ENCODE measurements at places on chromosomes 2 and 18.

DNA sequence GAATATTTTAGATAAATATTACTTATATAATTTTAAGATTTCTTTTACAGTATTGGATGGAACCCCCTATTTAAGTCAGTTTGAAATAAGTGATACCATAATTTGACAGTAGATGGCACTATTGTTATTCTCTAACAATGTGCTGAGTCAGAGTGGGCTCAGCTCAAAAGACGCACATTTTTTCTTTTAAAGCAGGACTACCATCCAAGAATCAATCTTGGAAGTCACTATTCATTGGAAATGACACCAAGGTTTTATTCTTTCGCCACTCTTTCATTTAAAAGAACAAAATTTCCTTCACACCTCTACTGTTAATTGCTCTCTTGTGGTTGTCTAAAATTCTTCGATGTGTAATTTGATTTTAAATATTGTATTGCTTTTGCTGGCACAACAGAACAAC, 32.6 kb upstream of the SPAG16 start:
- no peak for DNase-seq

DNA sequence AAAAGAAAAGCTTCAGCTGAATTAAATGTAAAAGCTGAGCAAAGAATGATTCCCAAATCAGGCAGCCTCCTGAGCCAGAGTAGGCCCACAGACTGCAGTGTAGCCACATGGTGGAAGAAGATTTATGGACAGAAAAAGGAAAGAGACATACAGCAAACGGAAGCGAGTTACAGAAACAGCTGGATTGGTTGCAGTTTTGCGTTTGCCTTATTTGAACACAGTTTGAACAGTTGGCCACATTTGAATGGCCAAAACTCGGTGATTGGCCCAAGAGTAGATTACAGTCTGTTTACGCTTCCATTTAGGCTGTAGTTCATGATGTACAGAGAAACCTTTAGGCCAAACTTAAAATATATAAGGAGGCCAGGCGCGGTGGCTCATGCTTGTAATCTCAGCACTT, 35.1 kb downstream of the SH2D6 start:
- DNase-seq = no peak

DNA sequence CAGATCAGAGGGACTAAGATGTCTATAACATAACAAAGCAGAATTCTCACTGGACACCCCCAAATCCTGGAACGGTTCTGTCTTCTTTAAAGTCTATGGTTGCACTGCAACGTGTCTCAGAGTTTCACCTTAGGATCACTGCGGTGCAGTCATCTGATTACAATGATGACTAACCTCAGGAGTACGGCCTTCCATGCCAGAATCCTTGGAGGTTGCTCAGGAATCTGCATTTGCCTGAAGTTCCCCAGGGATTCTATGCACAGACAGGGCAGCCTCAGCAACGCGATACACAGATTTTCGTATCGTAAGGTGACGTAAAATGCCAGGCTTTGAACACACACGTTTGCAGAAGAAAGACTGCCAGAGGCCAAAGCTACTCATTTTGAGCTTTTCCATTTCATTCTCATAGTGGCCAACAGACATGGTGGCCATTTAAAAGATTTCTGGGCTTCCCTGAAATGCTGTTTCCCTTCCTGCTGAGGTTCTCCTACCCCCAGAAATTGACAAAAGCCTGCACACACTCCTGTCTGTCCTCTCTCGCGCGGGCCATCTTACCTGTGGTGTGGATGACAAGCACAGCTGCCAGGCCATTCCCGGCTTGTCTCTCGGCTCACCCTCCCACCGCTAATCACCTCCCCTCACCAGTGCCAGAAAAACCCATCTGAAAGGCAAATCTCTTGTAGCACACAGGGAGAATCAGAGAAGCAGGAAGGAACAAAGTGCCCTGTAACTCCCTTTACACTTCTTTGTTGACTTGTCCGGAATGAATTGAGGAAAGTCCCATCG, 148.8 kb downstream of the ACKR3 start:
- DNase-seq = no peak

DNA sequence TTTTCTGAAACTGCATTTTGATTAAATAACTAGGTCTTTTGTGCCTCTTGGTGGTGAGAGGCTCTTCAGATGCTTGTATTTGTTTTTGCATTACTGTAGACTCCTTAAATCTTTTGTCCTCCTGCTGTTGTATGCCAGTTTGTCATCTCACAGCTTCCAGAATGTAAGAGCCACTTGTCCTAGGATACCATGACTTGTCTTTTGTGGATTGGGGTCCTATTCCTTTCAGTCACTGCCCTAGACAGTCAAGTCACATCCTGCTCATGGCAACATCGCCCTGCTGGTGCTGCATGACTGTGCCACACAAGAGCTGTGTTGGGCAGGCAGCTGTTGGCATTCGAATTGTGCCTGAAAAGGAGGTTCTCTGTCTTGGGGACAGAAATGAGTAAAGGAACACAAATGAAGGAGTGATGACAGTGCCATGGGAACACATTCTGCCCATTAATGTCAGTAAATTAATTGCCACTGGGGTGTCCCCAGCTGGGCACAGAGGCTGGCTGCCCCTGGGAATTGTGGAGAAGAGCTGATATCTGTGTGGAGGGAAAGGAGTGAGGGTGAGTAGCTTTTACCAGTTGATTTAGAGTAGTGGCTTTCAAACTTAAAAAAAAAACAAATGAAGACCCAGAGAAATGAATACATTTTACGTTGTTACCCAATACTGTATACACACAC, 140.3 kb downstream of the ARL6IP6 start:
- DNase-seq = no peak

DNA sequence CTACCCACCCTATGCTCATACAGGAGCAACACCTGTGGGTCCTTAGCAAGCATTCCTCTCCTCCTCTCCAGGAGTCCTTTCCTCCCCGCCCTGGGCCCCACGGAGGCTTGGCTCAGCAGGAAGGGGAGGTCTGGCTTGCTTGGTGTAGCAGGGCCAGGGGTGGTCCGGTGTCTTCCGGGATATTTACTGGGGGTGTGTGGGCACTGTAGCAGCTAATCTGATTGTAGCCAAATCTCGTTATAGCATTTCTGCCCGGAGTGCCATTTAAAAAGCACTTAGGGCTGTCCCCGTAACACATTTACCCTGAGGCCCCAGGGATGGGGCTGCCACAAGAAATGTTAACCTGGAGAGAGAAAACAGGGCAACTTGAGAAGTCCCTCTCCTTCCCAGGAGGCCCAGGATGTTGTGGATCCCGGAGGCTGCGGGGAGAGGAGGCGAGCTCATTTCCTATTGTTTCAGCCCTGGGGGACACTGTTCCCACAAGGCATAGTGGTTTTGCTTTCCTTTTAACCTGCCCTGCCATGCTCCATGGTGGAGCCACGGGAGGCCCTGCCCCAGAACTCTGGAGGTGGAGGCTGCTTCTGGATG, 134.5 kb downstream of the CLIP4 start:
- DNase-seq = no peak

DNA sequence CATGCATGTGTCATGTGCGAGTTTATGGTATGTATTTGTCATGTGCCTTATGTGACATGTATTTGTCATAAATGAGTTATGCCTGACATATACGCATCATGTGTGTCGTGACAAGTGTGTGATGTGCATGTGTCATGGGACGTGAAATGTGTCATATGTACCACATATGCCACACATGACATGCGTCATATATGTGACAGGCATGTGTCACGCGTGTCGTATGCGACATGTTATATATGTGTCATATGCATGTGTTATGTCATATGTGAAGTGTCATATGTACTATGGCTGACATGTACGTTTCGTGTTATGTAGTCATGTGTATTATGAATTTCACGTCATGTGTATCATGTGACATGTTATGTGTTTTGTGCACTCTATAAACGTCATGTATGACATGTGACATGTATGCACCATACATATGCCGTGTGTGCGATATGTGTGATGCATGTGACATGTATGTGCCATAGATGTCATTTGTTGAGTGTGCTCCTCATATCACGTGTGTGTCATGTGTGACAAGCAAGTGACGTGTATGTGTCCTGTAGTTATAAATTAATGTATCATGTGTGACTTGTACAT, 2152.3 kb upstream of the PIK3C3 start:
- DNase-seq = no peak

GRCh38 chr18:24725644-24726415, 265.4 kb downstream of the HRH4 start:
- DNase-seq = no peak

GRCh38 chr2:221808488-221808887, 236.4 kb upstream of the EPHA4 start:
- DNase-seq = no peak

Data from stimulated activated CD8-positive, alpha-beta memory T cell treated with anti-CD3 and anti-CD28 coated beads, Interleukin-4, amount 100 ng/mL, for 4 hours (primary cell).